ENCODE measurements at places on chromosomes 6 and 20.
A peak's percentile ranks its signal among the peaks of the same experiment; 100 is the strongest.

- no peak for DNase-seq
These were observed 336.3 kb downstream of the NRN1 start for GRCh38 chr6:5670381-5670780.

DNA sequence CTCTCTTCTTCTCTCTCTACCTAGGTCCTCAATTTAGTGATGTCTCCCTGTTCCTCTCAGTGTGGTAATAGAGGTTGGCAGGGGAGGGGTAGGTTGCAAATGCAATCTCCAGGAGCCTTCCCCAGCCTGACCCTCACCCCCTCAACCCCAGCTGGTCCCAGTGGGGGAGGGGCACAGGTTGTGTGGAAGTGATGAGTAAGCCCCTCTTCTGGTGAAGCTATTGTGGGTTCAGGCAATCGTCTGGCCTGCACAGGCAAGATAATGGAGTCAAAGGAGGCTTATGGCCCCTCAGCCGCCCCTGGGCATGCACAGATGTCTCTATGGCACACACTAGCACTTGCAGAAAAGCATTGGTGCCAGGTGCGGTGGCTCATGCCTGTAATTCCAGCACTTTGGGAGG lies 10.8 kb upstream of the ADA start:
- no peak for DNase-seq

DNA sequence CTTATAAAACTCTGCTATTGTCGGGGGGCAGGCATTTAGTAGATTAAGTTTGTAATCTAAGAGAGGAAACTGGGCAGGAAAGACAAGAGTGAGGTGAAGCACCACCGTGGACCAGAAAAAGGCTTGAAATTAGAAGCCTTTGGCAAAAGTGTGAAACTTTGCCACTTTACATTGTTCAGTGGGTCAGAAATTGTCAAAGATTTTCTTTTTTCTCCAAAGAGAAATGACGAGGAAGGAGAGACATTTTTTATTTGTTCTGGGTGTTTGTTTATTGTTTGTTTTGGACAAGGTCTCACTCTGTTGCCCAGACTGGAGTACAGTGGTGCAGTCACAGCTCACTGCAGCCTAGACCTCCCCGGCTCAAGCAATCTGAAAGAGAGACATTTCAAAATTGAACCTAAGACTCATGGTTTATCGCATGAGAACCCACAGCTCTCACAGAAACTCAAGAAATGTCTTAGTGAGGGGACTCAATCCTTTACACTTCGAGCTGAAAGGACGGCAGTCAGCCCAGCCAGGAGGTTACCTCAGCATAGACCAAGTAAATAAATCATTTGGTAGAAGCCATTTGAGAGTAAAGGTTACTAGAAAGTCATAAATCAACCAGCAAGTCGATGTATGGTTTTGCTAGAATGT lies 262.8 kb upstream of the TAB2 start:
- DNase-seq = peak; percentile 64

DNA sequence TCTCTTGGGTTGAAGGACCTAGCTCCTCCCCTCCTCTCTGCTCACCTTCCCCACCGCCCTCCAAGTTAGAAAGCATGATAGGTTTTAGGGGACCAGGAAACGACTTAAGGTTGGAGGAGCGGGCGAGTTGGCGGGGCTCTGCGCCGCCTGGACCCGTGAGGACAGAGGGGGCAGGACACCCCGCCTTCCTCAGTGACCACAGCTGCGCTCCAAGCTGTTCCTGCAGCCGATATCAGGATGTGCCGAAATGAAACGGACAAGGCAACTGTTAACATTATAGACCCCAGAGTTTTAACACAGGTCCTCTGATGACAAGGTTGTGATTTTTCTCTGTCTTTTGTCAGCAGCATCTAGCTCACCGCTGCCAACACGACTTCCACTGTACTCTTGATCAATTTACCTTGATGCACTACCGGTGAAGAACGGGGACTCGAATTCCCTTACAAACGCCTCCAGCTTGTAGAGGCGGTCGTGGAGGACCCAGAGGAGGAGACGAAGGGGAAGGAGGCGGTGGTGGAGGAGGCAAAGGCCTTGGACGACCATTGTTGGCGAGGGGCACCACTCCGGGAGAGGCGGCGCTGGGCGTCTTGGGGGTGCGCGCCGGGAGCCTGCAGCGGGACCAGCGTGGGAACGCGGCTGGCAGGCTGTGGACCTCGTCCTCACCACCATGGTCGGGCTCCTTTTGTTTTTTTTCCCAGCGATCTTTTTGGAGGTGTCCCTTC lies at the start of gene GRM1:
GRM1 (plus strand) TSS at position 212 of the 722 bp plus-strand sequence; CDS start at position 668, 456 bp downstream.
- DNase-seq = no peak

- no peak for DNase-seq
These were observed 21.6 kb downstream of the SERINC3 start for GRCh38 chr20:44500221-44500620.

DNA sequence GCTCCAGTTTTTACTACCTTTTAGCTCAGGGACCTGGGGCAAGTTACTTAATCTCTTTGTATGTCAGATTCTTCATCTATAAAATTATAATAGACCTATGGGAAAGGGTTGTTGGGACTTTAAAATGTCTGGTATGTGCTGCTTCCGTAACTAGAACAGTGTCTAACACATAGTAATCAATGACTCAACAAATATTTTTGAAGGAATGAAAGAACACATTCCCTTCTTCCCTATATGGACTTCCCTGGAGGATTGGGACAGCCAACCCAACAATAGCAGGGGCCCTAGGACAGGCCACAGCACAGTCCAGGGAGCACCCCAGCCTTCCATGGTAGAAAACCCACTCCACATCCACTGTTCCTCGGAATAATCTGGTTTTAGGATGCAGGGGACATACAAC lies 50.7 kb upstream of the TPD52L1 start:
- DNase-seq = peak; percentile 90

DNA sequence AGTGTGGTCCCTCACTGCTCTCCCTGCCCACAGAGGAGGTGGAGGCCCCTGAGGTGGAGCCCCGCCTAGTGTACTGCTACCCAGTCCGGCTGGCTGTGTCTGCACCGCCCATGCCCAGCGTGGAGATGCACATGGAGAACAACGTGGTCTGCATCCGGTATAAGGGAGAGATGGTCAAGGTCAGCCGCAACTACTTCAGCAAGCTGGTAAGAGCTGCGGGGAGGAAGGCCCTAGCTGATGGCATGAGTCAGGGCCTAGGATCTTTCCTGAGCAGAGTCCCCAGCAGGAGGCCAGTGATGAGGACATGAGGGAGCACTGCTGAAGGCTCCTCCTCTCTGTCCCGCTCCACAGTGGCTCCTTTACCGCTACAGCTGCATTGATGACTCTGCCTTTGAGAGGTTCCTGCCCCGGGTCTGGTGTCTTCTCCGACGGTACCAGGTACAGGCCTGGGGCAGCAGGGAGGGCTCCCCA lies 11.2 kb downstream of the PCIF1 start:
- peak; percentile 22 for DNase-seq

GRCh38 chr6:5178806-5179205 lies 81.9 kb downstream of the LYRM4 start:
- no peak for DNase-seq

DNA sequence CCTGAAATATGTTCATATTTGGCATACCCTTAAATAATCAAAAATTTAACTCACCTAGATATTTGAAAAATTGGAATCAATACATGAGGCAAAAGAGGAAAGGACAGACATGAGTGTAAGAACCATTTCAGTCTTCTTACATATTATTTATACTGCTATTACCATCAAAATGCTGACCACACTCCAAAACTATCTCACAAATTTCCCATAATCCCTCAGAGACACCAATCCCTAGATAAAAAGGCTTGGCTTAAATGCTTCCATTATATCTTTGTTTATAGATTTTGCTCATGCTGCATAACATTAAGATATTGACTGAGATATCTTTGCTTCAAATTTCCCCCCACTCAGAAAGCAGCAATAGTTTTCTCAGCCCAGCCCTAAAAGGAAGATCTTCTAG lies 11.7 kb upstream of the NT5DC1 start:
- DNase-seq = no peak

- no peak for DNase-seq
These were observed 5.8 kb upstream of the TMEM14A start for GRCh38 chr6:52664991-52665686.

DNA sequence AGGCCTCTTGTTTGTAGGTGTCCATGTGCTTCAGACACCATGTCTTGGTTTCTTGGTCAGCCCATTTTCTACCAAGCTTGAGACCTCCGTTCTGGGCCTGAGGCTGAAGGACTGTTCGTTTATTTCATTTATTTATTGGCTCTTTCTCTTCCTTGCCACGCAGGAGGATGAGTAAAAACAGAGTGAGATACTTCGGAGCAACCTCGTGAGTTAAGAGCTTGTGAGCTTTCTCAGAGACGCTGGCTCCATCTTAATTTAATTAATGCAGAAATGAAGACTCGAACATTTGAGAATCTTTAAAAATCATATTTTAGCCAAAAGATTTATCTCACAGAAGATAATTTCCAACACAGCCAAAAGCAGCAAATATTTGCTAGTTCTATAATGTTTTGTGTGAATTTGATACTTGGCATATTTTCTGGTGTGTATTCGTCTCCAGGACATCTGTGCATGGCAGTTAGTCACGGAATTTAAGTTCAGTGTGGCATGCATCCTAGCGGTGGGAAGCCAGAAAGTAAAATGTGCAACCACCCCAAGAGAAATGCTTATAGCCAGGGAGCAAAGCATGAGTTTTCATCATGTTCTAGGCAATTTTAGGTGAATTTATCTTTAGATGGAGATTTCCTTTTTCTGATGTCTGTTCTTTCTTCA lies 76.0 kb downstream of the THBS2 start:
- DNase-seq = no peak

- DNase-seq = no peak
These were observed 14.6 kb downstream of the EPB41L2 start for GRCh38 chr6:131048459-131048858.

- DNase-seq = no peak
These were observed 3.5 kb downstream of the WRNIP1 start for GRCh38 chr6:2768696-2769095.

GRCh38 chr6:73639040-73639439 lies 14.8 kb downstream of the SLC17A5 start:
- DNase-seq = no peak

GRCh38 chr20:25220810-25221591 lies 25.5 kb downstream of the ENTPD6 start:
- DNase-seq = peak; percentile 54

DNA sequence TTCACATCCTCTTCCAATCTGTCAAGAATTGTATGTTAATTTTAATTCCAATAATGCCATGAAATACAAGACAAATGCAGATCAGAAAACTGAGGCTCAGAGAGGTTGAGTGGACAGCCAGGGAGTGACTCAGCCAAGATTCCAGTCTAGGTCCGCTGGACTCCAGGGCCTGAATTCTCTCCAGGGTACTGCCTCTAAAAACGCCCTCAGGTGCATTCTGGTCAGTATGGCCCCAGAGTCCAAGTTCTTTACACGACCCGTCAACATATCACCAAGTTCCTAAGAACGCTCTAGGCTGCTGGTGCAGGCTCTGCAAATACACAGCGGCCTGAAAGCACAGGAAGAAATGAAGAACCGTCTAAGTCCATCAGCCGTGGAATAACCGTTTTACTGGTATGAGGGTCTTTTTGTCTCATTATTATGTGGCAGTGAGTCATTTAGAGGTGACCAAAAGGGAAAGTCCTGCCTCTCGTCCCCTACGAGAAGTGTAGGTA lies 709 bp upstream of the ASXL1 start:
- DNase-seq = peak; percentile 81

DNA sequence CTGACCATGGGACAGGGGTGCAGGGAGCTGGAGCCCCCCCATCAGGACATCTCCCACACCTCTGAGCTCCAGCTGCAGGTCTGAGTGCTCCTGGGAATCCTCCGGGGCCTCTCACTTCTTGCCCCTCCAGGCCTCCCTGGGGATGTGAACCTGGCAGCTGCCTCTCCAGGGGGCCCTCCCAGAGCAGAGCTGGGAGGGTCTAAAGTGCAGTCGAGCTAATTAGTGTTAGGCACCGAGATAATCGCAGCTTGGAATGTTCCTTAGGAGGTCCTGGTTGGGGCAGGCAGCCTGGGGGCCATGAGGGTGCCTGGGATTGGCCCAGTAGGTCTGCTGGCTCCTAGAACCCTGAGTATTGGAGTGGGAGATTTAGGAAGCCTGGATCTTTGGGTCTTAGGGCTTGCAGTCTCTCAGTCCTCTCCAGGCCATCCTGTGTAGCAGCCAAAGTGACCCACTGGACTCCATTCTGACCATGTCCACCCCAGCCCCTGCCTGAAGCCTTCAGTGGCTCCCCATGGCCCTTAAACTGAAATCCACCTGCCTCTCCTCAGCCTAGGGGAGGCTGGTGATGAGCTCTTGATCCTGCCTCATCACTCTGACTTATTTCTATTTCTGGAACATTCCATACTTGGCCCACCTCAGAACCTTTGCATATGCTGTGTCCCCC lies 26.0 kb downstream of the CEBPB start:
- no peak for DNase-seq

DNA sequence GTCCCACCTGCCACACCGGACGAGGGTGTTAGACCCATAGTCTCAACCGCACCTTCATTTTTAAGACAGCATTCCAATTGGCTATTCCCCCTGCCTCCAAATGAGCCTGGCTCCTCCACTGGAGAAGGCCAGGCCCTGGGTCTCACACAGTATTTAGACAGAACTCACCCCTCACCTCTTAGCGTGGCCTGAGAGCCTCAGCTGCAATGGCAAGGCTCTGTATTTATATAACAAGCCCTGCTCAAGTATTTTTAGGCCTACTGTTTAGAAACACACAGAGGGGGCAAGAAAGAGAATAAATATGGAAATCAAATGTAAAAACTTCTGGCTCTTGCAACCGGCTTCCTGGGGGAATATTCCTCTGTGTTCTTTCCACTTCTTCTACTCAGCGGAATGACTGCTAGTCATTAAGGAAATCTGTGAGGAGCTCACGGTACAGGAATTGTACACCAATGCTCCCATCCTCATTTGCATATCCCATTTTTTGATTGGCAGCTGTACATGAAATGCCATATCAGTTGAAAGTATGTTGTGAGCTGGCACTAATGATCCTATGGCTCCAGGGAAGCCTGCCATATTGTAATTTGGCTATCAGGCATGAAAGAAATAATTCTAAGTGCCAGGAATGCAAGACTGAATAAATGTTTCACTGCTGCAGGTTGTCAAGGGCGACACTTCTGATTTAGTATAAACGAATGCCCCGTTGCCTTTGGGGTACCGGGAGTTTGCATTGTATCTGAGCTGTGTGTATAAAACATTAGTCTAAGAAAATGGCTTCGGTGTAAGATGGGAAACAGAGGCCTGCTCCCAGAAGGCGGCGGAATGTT lies 207.5 kb downstream of the ZNF217 start:
- no peak for DNase-seq

DNA sequence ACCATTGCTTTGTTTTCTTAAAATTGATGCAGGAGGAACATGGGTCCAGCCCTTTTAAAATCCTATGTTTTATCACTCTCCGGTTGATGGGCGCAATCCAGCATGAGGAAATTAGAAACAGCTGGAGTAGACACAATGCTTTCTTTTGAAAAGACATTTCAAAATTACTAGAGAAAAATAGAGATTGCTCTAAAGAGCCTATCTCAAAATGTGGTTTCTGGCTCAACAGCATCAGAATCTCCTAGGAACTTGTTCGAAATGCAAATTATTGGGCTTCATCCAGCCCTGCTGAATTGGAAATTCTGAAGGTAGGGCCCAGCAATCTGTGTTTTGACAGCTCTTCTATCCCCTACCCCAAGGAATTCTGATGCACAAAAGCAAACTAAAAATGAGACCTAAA lies 190.8 kb upstream of the BMP2 start:
- no peak for DNase-seq

GRCh38 chr6:90805619-90806155 lies 218.8 kb upstream of the MAP3K7 start:
- no peak for DNase-seq

GRCh38 chr6:14728396-14729024 lies 517.4 kb upstream of the JARID2 start:
- DNase-seq = no peak

GRCh38 chr20:43953919-43954592 lies 39.4 kb downstream of the TOX2 start:
- no peak for DNase-seq

Data from kidney tubule cell (primary cell).